ENCODE measurements at places on chromosomes 11 and 22.

DNA sequence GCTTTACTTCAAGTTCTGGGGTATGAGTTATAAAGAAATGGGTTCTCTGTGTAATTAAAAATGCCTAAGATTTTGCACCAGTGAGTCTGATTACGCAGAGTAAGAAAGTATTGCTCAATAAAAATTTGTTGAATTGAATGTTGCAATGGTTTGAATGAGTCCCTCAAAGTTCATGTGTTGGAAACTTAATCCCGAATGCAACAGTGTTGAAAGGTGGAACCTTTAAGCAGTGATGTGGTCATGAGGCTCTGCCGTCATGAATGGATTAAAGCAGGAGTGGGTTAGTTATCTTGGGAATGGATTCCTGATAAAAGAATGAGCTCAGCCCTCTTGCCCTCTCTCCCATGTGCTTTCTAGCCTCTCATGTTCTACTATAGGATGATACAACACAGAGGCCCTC, 52.6 kb upstream of the SESN3 start:
- no peak for DNase-seq

- peak; percentile 7 for DNase-seq
Observed at GRCh38 chr11:2792381-2793250, 92.8 kb upstream of the KCNQ1OT1 start.

DNA sequence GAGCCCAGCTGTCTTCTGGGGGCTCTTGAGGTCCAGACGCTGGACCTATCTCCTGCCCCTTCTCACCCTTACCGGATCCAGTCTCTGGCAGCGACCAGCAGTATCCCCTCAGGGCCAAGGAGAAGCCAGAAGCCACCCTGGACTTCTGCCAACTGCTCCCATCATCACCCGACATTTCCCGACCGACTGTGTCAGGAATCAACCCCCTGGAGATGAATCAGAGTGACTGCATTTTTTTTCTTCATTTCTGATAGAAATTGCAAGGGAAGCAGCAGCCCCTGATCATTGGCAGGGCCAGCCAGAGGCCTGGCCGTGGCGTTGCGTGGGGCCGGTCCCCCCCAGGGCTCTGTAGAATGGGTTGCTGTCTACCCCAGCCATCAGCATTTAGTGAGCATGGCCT, 5.2 kb upstream of the LIF start:
- no peak for DNase-seq

GRCh38 chr11:97354026-97354425, 964.2 kb downstream of the JRKL start:
- DNase-seq: no peak

GRCh38 chr11:61092280-61092766, 10.0 kb upstream of the CD5 start:
- DNase-seq: no peak

DNA sequence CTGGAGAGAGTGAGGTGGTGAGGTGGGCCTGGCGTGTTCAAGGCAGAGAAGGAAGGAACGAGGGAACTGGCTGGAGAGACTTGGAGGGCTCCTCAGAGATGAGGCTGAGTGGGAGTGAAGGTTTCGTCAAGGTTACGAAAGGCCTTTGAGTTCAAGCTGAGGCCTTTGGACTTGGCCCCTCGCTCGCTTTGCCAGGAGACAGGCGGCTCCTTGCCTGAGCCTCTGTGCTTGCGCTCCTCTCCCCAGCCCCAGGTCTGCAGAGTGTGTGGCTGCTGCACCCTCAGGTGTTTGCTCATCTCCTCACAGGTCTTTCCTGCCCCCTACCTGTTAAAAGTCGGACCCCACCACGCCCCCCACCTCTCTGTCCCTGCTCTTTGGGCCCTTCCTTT, 91.6 kb downstream of the ATXN10 start:
- DNase-seq: no peak

DNA sequence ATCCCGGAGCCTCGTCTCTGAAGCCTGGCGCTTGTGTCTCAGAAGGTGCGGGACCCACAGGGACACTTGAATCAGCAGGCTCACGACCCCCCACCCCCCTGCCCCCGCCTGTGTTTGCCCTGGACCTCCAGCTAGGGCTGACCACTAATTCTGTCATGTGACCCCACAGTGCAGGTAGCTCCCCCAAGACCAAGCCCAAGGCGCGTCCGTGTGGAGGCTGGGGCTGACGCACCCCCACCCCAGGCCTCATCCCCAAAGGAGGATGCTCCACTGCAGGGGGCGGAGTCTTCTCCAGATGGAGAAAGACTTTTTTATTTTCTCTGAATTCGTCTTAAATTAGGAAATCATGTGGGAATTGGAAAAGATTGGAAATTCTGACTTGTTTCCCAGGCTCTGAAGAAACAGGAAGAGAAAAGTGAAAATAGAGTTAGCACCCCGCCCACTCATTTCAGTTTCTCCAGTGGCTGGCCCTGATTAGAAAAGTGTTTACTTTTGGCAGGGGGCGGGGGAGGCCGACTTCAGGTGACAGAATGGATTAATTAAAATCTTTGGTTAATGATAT, 1.0 kb upstream of the RELA start:
- no peak for DNase-seq

GRCh38 chr11:47396049-47396320, 12.4 kb upstream of the SLC39A13 start:
- peak; percentile 1 for DNase-seq

- DNase-seq: no peak
Observed at GRCh38 chr11:64876835-64877341, 1.5 kb downstream of the EHD1 start.

GRCh38 chr22:22110548-22111266, 128.1 kb upstream of the TOP3B start:
- no peak for DNase-seq

GRCh38 chr11:30876663-30877396, 290.7 kb upstream of the MPPED2 start:
- no peak for DNase-seq

GRCh38 chr11:112689851-112690250, 271.4 kb upstream of the NCAM1 start:
- no peak for DNase-seq

- DNase-seq: no peak
Observed at GRCh38 chr22:19764636-19765476, 4.3 kb downstream of the TBX1 start.

- DNase-seq: no peak
Observed at GRCh38 chr11:11408436-11409221, 55.6 kb upstream of the CSNK2A3 start.

DNA sequence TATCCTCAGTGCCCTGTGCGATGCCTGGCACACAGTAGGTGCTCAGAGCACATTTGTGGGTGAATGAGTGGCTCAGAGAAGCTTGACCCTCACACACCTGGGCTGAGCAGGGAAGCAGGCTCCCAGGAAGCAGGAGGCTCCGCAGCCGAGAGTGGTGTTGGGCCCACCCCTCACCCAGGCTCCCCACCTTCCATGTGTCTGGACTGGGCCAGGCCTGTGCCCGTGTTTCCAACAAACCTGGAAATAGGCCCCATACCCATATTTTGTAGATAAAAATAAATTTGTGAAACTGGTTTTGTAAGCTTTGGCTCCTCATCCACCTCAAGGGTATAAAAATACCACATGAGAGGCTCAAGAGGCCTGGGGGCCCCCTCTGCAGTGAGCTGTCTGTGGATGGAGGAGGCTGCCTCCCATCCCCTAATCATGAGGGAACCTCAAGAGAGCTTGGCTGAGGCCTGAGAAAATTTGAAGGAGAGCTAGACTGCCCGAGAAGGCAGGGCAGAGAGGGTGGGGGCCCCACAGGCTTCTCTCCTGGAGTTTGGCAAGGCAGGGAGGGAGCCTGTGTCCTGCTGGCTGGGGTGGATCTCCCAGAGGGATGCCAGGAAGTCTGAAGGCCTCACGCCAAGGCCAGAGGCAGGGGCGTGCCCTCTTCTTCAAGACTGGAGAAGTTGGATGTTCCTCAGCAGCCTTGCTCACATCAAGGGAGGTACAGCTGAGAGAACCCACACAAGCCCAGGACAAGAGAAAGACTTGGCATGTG, 147.0 kb upstream of the NECTIN1 start:
- no peak for DNase-seq

GRCh38 chr11:121651257-121651605, 198.5 kb upstream of the SORL1-AS1 start:
- no peak for DNase-seq

DNA sequence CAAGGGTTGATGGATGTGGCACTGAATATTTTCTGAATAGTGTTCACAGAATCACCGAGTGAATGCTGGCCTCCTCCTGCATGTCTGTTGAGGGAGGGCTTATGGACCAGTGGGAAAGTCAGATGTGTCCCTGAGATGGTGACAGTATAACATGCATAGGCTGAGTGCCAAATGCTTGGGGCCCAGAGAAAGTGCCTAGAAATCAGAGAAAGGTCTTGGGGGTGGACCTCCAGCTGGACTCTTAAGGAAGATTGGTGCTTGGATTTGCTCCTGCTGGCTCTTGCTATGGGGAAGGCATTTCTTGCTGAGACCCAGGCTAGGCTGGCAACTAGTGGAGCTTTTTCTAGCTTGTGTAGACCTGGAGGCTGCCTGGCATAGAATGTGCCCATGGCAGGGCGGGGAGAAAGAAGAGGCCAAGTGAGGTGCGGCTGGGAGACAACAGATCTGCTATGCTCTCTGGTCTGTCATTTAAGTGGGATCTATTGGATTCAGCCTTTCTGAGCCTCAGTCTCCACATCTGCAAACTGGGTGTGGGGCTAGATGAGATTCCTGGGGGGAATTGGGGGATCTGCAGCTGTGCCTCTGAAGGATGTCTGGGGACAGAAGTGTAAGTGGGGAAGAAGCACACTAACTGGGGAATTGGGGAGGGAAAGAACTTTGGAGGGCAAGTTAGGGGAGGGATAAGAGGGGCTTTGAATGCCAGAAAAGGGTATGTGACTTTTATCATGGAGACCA, 27.4 kb downstream of the ZNRF3 start:
- no peak for DNase-seq

- no peak for DNase-seq
Observed at GRCh38 chr22:36611241-36611976, 82.4 kb upstream of the EIF3D start.

DNA sequence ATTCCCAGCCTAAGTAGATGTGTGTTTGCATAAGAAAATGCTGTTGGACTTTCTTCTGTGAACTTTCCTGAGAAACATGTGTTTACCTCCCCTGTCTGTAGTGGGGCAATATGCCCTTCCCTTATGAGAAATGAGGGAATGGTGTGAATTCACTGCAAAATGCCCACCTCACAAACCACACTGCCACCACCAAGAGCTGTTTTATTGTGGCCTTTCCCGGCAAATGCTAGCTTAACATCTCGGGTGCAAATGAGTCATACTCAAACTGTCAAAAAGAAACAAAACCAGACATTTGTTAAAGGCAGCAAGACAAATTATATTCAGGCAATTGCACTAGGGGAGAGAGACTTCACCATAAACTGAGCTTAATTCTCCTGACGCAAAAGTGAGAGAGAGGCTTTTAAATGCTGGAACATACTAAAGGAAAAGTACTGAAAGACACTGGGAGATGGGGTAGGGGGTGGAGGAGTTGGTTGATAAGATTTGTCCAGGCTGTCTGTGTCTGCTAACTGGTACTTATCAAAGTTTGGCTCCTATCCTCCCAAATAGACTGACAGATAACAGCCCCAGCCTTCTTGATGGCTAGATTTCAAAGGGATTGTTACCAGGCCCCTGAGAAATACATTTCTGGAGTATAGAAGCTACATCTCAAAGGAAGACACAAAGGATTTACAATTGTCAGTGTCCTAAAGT, 70.9 kb upstream of the OR5AK2 start:
- DNase-seq: no peak

DNA sequence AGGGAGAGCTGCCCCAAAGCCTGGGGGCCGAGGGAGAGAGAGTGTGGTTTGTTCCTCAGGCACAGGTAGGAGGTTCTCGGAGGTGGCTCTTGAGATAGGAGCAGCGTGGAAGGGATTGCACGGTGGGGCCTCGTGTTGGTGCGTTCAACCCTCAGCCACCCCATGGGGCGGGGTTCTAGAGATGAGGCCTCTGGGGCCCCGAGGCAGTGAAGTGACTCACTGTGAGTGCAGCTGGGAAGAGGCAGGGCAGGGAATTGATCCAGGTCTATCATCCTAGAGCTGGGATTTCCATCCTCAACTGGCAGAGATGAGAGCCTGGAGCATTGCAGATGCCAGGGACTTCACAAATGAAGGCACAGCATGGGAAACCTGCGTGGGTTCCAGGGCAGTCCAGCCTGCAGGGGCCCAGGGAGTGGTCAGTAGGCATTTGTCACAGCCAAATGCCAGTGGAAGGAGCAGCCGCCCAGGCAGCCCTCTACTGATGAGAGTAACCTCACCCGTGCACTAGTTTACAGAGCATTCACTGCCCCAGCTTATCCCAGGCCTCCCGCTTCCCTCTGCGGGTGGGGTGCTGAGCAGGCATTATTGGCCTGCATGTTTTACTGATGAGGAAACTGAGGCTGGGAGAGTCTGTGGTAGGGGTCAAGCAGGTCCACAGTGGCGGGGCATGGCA, 5.1 kb upstream of the SMARCB1 start:
- DNase-seq: no peak

- DNase-seq: no peak
Observed at GRCh38 chr11:70647188-70648166, 249.1 kb downstream of the CTTN start.

GRCh38 chr11:2097998-2098690, 41.0 kb downstream of the IGF2 start:
- peak; percentile 1 for DNase-seq

- DNase-seq: no peak
Observed at GRCh38 chr11:12274558-12275197, 102.7 kb upstream of the PARVA start.

DNA sequence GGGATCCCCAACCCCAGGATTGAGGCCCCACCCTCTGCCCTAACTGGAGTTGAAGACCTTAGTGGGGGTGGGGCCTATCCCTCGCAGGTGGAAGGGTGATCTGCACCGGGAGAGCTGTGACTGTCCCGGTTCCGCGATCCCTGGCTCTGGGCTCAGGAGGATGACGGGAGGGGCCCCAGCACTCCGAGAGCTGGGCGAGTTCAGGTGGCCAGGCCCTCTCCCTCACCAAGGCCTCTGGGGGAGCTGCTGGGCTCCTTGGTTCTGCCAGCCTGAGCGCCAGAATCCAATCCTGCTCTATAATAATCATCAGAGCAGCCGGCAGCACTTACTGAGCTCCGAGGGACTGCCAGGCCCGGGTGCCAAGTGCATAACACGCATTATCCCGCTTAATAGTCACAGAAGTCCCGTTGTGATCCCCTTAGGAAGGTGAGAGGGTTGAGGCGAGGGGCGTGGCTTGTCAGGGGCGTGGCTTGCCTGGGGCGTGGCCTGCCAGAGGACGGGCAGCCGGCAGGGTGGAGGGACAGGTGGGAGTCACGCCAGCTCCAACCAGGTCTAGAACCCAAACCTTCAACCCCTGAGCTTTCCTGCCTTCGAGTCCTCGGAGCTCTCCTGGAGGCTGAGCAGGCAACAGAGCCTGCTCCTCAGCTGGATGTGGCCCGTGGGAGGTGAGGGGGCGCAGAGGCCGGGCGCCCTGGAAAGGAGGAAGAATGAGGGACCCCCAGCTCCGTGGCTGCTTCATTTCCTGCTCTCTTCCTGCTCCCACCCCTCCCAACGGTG, 7.3 kb upstream of the SYT7 start:
- DNase-seq: peak; percentile 52

GRCh38 chr11:73194593-73194992, 23.5 kb upstream of the P2RY2 start:
- DNase-seq: no peak
